ENCODE measurements at places on chromosomes 2 and 18.

GRCh38 chr2:62565309-62565908, 59.4 kb upstream of the TMEM17 start:
- no peak for DNase-seq

DNA sequence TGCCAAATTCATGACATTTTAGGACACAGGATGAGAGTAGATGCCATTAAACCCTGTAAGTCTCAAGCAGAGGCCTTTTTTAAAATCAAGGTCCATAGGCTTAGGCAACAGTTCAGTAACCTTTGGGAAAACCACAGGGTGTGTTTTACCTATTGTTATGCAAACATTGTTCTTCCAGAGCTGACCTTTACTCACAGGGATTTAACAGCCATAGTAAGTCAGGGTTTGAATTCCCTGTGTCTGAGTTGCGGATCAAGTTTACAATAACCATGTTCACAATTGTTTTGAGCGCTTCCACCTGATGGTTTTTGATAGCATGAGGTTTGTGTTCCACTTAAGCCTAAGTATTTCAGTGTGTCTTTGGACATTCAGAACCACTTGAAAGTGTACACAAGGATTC, 160.1 kb upstream of the BOD1L2 start:
- no peak for DNase-seq

DNA sequence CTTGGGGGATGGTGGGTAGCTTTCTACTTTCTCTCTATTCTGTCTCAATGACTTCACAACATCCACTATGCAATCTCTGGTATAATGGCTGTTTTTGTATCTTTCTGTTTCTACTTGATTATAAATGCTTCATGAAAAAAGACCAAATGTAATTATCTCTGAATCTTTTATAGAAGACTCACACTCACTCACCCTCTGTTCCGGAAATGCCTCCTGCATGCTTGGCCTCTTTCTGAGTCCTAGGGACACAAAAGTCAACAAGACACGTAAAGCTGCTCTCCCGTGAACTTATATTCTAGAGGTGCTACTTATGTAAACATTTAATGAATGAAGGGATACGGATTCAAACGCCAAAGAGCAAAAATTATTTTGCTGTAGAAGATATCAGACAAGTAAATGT, 502.2 kb upstream of the SOX11 start:
- no peak for DNase-seq

- no peak for DNase-seq
These were observed 180.6 kb downstream of the CLIP4 start for GRCh38 chr2:29295845-29296244.

GRCh38 chr2:211453311-211453887, 897.0 kb downstream of the CPS1 start:
- DNase-seq = no peak
